ENCODE measurements at places on chromosomes 5 and 9.

GRCh38 chr5:141001844-141002604 is 35.7 kb downstream of the PCDHAC2 start:
- DNase-seq, result peak; percentile 65

DNA sequence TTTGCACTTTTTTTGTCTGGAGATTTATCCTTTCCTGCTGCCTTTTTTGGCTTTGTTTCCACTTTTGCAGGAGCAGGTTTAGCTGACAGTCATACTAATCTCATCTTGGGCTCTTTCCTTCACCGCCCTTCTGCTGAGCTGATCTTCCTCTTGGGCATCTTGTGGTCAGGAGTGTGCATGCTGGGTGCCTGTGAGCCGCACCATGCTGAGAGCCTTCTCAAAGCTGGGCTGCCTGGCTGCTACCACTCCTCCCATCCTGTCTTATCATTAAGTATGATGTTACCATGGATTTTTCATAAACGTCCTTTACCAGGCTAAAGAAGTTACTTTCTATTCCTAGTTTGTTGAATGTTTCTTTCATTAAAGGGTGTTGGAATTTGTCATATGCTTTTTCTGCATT is 49.5 kb upstream of the MCCC2 start:
- no peak for DNase-seq

DNA sequence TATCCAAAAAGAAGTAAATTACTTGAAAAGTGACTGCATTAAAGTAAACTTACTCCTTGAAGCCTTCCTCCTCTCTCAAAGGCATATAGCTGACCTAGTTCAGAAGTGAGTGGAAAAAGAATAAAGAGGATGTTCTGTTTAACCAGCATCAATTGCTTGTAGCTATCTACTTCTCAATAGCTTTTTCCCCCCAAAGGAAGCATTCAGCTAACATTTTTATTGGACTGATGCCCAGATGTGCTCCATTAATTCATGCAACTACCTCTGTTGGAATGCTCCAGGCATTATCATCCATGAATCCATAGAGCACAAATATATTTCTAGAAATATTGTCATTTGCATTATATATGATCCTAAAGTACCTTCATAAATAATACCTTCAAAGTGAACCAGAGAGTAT is 132.8 kb downstream of the RASEF start:
- no peak for DNase-seq

- DNase-seq, result no peak
Observed at GRCh38 chr5:136042665-136043121, 13.9 kb downstream of the TGFBI start.

- no peak for DNase-seq
Observed at GRCh38 chr9:72362680-72363139, 2.3 kb downstream of the ZFAND5 start.

DNA sequence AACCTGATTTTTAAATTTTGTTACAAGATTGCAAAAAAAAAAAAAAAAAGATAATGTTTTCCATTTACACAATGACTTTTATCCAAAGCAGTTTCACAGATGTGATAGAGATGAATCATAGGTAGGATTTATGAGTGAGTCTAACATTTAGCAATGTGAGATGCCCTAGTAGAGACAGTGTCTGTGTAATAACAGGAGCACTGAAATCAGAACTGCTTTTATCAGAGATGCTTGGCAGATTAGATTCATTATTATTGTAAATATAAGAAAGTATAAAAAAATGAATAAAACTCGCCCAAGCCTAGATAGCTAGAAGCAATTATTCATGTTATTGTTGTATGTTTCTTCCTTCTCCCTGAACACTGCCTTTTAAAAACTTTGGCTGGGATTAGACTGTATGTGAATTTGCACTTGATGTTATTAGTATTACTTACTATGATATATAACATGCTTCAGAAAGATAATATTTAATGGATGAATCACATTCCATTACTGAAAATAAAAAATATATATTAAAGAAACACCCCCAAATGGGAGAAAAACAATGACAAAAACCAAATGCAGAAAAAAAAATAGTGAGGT is 567.3 kb upstream of the KLF4 start:
- DNase-seq, result no peak

DNA sequence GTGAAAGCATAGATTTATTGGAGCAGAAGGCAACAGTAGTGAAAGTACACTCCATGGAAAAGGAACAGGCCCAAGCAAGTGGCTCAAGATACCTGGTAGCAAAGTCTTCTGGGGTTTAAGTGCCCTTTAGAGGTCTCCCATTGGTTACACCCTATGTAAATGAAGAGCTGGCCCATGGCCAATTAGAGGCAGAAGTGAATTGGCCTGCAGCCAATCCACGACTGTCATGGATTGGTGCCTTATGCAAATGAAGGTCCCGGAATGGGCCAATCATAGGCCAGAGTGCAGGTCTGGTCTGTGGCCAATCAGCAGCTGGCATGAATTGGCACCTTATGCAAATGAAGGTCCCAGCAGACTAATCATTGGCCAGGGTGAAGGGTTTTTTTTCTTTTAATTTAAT is 64.2 kb upstream of the PCSK5 start:
- no peak for DNase-seq

GRCh38 chr5:17261075-17261474 is 43.6 kb downstream of the BASP1 start:
- no peak for DNase-seq

DNA sequence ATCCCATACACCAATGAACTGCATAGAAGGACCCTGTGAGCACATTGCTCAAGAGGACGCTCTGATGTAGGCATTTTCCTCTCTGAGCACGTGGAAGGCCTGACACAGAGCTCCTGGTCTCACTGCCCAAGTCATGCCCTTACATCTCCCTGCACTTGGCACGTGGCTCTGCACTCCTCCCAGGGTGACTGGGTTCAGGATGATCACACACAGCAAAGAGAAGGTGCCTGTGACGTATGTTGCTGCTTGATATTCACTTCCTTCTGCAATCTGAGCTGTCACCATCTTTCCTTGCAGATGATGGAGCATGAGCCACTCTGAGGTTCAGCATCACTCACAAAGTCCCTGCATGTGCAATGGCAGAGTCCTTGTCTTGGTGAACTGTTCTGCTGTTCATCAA is 125.2 kb downstream of the FSTL4 start:
- no peak for DNase-seq

DNA sequence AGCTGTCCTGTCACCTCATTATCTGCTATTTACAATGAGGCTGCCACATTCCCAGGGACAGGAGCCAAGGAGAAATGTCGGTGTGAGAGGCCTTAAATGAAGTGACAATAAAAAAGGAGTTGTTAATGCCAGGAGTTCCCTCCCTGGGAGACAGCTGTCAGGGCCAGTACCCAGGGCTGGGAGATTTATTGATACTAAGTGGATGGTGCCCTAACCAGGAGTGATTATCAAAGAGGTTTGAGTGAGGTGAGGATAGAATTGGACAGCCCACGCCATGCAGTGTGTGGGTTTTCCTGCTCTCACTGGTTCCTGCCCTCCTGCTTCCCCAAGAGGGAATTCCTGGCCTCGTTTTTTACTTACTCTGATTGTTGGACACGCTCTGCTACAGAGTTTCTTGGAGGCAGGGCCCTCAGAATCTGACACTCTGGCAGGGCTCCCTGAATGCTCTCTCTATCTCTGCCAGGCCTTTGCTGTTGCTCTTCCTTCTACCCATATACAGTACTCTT is 150.8 kb downstream of the GRIA1 start:
- DNase-seq, result no peak

GRCh38 chr9:22129133-22129532 is 120.0 kb upstream of the CDKN2B start:
- DNase-seq, result no peak

DNA sequence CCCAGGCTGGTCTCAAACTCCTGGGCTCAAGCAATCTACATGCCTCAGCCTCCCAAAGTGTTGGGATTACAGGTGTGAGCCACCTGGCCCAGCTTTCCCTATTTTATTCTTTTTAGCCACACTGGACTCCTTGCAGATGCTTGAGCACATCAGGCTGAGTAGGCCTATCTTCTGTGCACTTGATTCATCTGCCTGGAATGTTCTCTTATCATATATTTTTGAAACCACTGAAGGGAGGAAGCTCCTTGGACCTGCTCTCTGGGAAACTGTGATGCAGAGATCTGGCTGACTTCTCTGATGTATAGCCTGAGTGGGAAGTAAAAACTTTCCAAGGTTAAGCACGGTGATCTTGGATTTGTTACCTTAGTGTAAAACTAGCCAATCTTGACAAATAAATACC is 6.5 kb upstream of the MAT2B start:
- no peak for DNase-seq

- DNase-seq, result no peak
Observed at GRCh38 chr5:122727112-122727541, 47.8 kb upstream of the SNX2 start.

GRCh38 chr5:36436306-36436705 is 134.6 kb upstream of the RANBP3L start:
- no peak for DNase-seq

GRCh38 chr9:136231478-136232297 is 13.9 kb downstream of the QSOX2 start:
- no peak for DNase-seq

GRCh38 chr5:150376799-150377771 is 19.6 kb downstream of the TCOF1 start:
- DNase-seq, result no peak

GRCh38 chr5:41891066-41891707 is 13.0 kb upstream of the RIMOC1 start:
- DNase-seq, result no peak

- DNase-seq, result no peak
Observed at GRCh38 chr5:40679913-40680681, at the start of gene PTGER4. TSS of gene PTGER4 (plus strand) at chr5:40679915. CDS start at chr5:40680994, 1,079 bp downstream.

DNA sequence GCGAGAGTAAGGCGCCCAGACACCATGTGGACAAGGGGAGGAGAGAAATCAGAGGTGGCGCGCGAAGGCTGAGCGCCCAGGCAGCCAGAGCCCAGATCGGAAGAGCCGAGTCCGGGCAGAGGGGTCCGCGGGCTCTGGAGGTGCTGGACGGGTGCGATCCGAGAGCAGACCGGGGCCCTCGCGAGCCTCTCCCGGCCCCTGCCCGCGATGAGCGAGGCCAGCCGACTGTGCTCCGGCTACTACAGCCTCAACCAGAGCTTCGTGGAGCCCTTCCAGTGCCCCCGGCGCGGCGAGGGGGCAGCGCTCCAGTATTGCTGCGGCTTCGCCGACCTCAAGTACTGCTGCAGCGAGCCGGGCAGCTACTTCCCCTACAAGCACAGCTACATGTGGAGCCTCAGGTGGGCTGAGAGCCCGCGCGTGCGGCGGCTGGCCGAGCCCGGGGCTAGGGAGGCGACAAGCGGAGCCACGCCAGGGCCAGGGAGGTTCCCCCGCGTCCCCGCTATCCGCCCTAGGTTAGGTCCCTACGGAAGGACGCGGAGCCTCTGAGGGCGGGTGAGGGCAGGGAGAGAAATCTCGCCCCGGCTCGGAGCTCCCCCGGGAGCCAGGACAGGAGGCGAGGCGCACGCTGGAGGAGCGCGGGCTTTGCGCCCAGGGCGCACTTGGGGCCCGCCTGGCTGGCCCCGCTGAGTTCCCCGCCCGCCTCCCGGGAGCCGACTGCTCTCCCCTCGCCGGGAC is at the start of gene SHISAL2B:
SHISAL2B (plus strand) TSS at position 87 of the 735 bp plus-strand sequence; CDS start at position 208, 121 bp downstream.
- DNase-seq, result no peak

GRCh38 chr9:137638680-137639079 is 19.9 kb downstream of the EHMT1 start:
- DNase-seq, result no peak

GRCh38 chr9:108109927-108110690 is 620.5 kb upstream of the KLF4 start:
- DNase-seq, result no peak

DNA sequence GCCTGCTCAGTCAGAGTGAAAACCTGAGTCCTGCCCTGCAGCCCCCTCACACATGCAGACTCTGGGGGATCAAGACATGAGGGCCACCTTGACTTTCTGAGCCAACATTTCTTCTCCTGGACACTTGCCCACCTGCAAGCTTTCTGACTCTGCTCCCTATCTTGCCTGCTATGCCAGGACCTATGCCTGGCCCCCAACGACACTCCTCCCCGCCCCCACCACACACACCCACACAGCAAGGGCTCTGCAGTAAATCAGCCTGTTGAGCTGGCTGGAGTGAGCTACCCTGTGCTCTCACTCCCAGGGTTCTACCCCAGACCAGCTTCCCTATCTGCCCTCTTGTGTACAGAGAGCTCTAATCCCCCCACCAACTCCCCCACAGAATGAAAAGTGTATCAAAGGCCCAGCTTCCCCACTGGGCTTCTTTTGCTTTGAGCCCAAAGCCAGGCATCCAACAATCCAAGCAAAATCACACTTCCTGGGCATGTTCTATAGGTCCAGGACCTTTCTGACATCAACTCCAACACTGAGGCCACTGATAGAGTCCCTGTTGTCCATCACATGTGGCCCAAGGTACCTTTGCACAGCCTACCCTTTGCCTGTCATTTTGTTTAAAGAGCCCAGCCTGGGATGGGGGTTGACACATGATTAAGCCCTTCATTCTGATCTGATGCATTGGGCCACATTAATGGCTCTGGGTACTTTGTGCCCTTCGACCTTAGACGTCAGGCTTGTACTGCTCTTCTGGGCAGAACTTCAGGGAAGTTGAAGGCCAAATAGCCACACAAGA is 7.2 kb downstream of the PDLIM4 start:
- DNase-seq, result no peak

DNA sequence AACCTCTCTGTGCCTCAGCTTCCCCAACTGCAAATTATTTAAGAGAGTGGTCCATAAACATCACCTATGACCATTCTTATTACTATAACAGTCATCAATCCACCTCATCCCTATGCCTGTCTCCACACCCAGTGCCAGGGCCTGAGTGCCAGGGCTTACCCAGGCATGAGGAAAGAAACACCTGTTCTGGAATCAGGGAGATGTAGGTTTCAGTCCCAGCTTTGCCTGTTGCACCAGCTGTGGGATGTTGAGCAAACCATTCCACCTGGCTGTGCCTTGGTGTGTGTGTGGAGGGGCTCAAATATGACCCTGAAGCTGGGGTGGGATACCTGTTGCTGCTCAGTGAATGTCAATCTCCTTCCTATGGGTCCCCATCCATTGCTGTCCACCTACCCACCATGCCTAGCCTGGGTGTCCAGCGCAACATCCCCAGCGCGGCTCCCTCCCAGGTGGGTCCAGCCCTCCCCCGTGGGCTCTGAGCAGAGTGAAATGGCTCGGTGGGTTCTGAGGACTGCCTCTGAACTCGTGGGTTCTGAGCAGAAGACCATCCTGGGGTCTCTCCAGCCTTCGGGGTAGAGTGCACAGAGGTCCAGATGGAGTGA is 16.3 kb downstream of the AKNA start:
- DNase-seq, result no peak

GRCh38 chr9:33263131-33264002 is 1.1 kb downstream of the BAG1 start:
- DNase-seq, result no peak

GRCh38 chr5:43675357-43675756 is 72.4 kb downstream of the NNT start:
- no peak for DNase-seq

DNA sequence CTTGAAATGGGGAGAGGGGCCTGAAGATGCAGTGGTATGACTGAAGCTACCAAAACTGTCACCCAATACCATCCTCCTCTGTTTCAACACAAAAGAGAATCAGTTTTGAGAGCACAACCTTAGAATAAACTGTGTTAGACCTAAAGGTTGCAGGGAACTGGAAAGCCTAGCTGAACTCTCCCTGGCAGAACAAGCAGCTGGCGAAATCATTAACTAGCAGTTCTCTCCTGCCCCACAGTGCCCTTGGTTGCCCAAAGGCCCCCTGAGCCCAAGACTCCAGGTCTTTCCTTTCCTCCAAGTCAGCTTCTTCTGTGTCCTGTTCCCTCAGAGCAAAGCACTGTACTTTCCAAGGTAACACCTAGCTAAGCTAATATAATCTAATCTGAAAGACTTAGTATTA is 135.4 kb upstream of the SLC30A5 start:
- no peak for DNase-seq

GRCh38 chr5:88115211-88115610 is 153.4 kb downstream of the TMEM161B start:
- no peak for DNase-seq
